WTC11 (cell line): ENCODE measurements at places on chromosomes 4 and X. TPM values are rescaled to one million over a fixed set of nuclear protein-coding genes. Genes with fewer than 3 reads are reported as not detected.

AR gene
- total RNA-seq: 8.5 to 10.3 TPM (median 9.5 TPM) in 3 replicates

VCX3B gene
- total RNA-seq: not detected in 3 replicates

FOXP3 gene
- total RNA-seq: 0.39 to 0.42 TPM (median 0.39 TPM) in 3 replicates

TRMT44 gene
- total RNA-seq: 25.6 to 29.6 TPM (median 28.4 TPM) in 3 replicates

MAEA gene
- total RNA-seq: 66.9 to 86.9 TPM (median 79.8 TPM) in 3 replicates

TASL gene
- not detected in 3 replicates for total RNA-seq

NHSL2 gene
- 6.4 to 8.1 TPM (median 7.9 TPM) in 3 replicates for total RNA-seq

TRPC5OS gene
- not detected in 3 replicates for total RNA-seq

ARHGAP36 gene
- 0.09 to 0.52 TPM (median 0.21 TPM) in 3 replicates for total RNA-seq

FGFBP2 gene
- 0.24 TPM in 1 of 3 replicates, not detected in the others for total RNA-seq

AMMECR1 gene
- total RNA-seq: 13.6 to 18.1 TPM (median 14.5 TPM) in 3 replicates

TMPRSS11F gene
- not detected in 3 replicates for total RNA-seq

SRPX gene
- total RNA-seq: 7.7 to 8.0 TPM (median 7.7 TPM) in 3 replicates

LRIT3 gene
- total RNA-seq: 0.07 to 0.14 TPM (median 0.11 TPM) in 3 replicates

MAP9 gene
- total RNA-seq: 13.5 to 19.0 TPM (median 16.5 TPM) in 3 replicates

FAM241A gene
- 0.22 to 0.23 TPM (median 0.23 TPM) in 3 replicates for total RNA-seq
